Type B pancreatic cell (in vitro differentiated cells): ENCODE measurements at places on chromosomes 7 and 10.

DNA sequence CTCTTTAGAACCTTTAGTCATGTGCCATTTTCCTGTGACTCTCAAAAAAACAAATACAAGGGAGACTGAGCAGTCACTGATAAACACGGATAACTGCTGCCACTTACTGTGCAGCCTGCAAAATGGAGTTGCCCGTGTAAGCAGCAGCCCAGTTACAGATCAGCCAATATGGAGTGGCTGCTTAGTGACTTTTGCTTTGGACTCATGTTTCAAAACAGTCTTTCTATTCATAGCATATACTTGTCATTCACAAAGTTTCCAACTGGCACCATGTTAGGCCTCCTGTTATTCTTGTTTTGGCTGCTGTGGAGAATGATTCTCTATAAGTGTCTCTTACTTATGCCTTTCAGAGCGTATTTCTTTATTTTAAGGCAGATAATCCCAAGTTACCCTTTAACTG lies 3.0 kb downstream of the FAM204A start:
- DNase-seq = no peak

- DNase-seq = no peak
These were observed 23.0 kb downstream of the DOCK1 start for GRCh38 chr10:126928274-126928673.

- DNase-seq = no peak
These were observed 241.6 kb upstream of the TCERG1L start for GRCh38 chr10:131553121-131553520.

- no peak for DNase-seq
These were observed 14.6 kb upstream of the RPEL1 start for GRCh38 chr10:103231047-103231551.

GRCh38 chr10:64109926-64110495 lies 588.8 kb downstream of the REEP3 start:
- DNase-seq = no peak

GRCh38 chr10:3906511-3907111 lies 121.6 kb upstream of the KLF6 start:
- no peak for DNase-seq

DNA sequence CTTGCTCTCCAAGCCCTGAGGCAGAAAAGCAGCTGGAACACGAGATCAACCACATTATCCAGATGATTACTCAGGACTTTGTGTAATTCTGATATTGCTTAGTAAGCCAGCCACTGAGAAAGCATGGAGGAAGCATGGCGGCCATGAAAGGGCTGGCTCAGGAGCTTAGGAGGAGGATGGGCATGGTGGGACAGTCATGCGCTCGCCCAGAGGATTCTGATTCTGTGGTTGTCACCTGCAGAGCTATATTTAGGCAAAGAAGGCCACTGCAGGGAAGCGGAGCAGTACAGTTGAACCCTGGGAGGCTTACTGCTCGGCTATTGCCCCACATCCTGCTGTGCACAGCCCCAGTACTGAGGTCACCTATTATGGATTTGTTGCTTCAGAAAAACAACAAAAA lies 128.8 kb upstream of the DNAJB12 start:
- DNase-seq = no peak

DNA sequence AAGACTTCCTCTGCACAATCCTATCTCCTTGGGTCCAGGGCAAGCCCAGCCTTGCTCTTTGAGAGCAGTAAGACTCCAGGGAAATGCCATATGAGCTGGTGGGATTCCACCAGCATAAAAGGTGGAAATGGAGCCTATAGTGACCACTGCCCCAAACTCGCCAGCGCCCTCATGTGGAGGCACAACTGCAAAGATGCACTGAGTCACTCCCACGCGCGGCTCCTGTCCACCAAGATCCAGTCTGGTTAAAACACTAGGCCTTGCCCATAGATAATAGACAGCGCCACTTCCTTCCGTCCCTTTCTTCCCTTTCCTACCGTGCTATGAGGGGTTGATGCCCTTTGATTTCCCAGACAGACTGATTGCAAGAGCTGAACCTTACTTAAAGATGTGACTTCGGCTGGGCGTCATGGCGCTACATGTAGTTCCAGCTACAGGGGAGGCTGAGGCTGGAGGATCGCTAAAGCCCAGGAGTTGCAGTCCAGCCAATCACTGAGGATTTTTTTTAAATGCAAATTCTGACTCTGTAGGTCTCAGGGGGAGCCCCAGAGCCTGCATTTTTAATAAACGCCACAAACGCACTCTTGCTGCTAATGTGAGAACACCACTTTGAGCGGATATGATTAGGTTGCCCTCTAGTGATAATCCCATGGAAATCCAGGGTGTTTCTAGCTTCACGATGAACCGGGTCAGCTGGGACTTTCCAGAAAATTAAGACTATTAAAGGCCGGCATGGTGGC lies 136.5 kb downstream of the EPC1 start:
- DNase-seq = no peak

GRCh38 chr7:130793855-130794618 lies 60.0 kb upstream of the KLF14 start:
- DNase-seq = no peak

GRCh38 chr7:106501605-106502580 lies 159.1 kb downstream of the CCDC71L start:
- DNase-seq = no peak

DNA sequence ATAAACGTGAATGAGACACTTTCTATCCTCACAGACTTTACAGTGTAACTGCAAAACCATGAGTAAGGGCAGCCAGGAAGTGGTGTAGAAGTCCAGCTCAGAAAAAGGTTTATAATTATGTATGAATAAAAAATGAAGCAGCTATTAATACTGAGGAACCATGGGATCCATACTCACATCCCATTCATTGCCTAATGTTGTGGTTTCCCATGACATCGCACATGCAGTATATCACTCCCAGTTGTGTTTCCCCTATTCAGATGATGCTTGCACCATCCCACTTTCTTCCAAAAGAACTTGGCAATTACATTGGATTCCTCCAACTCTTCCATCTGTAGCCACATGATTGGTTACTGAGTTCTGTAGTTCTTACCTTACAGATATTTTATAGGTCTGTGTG lies 74.5 kb upstream of the SEMA3D start:
- DNase-seq = no peak

- no peak for DNase-seq
These were observed 90.2 kb upstream of the GNA12 start for GRCh38 chr7:2934211-2934731.

DNA sequence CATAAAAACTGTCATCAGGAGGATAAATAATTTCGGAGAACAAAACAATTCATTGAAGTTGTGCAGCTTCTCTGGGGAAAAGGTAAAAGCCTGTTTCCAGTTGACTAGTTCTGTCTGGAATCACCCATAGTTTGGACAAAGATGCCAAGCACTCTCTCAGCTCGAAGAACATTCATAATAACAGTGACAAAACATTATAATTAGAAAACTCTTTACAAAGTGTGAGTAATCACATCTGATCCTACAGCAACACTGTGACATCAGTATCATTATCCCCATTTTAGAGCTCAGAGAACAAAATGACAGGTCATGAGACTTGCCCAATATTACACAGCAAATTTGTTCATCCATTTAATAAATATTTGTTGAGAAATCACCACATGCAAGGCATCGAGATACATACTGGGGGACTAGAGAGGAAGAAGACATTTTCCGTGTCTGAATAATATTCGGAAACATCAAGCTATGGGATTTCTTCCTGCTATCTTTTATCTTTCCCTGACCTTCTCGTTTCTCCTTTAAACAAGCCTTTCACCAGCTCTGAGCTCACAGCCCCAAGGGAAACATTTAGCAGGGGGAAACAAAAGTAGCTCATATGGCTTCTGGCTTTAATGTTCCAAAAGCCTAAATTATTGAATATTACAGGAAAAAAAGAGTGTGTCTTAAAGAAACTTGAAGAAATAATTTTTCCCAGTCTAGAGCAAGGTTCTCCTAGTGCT lies 123.3 kb upstream of the GHITM start:
- DNase-seq = no peak

DNA sequence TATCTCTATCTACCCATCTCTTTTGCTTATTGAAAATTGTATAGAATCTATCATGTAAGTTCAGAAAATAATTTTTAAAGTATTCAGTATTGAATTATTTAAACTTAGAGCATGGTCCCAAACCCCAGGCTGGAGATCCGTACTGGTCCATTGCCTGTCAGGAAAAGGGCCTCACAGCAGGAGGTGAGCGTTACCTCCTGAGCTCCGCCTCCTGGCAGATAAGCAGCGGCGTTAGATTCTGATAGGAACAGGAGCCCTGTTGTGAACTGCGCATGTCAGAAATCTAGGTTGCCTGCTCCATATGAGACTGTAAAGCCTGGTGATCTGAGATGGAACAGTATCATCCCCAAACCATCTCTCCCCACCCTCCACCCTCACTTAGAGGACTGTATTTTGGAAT lies 266.0 kb upstream of the CNTNAP2 start:
- DNase-seq = no peak

DNA sequence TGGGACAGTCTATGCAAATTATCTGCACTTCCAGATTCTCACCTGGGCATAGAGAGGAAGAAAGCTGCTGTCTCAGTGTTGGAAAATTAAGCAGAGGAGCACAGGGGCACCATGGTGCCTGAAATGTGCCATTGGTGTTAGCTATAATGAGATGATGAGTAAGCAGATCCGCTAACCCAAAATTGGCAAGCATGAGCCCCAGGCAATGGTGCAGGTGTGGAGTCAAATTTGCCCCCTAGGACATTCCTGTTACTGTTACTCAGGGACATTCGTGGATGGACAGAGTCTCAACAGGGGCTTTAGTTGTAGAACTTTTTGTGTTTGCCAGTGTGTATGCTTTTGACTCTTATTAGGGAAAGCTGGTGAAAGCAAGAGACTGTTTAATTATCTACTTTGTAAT lies 385.2 kb upstream of the KLF6 start:
- no peak for DNase-seq

- DNase-seq = no peak
These were observed 53.6 kb upstream of the AOAH start for GRCh38 chr7:36777855-36778254.

DNA sequence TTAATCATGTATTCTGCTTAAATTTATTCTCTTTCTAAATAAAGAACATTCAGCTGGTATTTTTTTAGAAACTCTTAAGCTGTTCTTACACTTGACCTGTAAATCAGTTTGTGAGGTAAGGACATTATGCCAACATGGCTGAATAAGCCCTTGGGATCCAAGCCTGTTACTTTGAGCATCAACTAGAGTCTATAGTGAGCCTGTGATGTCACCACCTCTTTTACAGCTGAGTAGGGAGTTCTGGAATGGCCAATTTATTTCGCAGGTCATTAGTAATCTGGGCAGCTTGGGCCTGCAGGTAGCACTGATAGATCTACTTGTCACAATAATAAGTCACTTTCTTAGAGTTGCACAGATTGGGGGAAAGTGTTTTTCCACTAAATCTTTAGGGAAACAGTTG lies 915.2 kb upstream of the MBL2 start:
- no peak for DNase-seq

DNA sequence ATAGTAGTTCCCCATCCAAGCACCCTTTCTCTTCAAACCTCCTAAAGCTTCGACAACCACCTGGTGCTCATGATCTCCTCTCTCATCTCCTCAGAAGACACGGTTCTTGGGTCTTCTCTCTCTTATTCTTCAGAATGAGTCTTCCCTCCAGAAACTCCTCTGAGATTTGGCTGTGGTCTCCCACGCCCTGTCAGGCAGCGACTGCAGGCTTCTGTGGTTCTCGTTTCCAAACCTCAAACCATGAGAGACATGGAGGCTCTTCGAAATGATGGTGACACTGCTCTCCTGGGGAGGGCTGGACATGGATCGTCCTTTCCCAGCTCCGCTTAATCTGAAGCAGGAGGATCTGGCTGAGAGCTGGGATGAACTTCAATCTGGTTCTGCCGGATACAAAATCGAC lies 78.6 kb upstream of the PITRM1 start:
- DNase-seq = no peak

GRCh38 chr7:70788276-70788675 lies 343.7 kb upstream of the GALNT17 start:
- DNase-seq = no peak

GRCh38 chr7:37445790-37446189 lies 2.9 kb downstream of the ELMO1 start:
- DNase-seq = no peak

DNA sequence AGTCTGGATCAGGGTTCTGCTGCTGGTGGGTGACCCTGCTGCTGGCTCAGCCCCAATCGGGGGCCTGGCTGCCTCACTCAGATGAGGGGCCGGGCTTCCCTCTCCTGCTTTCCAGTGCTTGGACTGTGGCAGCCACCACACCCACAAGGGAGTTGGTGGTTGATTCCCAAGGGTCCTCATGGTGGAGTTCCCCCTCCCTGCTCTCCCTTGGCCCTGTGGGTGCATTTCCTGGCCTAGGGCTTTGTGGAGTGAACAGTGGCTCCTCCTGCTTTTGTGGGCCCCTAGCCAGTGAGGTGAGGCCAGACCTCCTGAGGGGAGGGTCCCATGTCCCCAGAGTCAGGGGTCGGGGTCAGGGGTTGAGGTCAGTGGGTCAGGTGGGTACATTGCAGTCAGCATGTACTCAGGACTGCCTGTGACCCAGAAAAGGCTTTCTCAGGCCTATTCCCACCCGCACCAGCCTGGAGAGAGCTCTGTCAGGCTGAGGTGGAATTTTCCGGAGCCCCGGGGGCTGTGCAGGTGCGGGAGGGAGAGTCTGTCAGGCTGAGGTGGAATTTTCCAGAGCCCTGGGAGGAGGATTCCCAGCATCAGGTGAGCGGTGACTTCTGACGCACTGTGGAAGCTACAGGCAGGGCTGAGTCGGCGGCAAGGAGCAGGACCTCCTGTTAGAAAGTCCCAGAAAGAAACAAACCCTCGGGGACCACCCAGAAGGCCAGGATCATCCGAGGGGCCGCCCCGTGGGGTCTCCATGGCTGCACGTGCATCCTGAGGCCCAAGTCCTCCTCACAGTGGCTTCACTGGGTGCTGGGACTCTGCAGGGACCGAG lies 94.4 kb upstream of the INSIG1 start:
- no peak for DNase-seq
